ENCODE measurements at places on chromosomes 7 and 10.
A peak's percentile ranks its signal among the peaks of the same experiment; 100 is the strongest.

GRCh38 chr7:70618020-70618551, 513.9 kb upstream of the GALNT17 start:
- DNase-seq, result no peak

- no peak for DNase-seq
Measured at GRCh38 chr7:135798095-135798494, 49.5 kb upstream of the FAM180A start.

DNA sequence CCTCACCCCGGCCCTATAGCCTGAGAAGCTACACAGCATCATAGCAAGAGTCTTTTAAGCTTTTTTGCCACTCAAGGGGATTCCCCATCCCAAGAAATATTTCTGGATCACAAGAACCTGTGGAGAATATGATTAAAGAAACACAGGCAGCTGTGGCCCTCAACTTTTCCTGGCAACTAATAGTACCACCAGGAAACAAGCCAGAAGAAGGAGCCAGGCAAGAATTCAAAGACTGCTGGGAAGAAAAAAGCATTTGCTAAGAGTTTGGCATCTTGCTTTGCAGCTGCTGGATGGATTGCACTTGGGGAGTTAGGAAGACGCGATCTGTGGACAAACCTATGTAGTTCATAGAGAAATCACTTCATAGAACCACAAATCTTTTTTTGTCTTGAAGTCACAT, 437.8 kb downstream of the PLXDC2 start:
- DNase-seq, result no peak

GRCh38 chr10:132164761-132165278, 21.9 kb upstream of the DPYSL4 start:
- no peak for DNase-seq

DNA sequence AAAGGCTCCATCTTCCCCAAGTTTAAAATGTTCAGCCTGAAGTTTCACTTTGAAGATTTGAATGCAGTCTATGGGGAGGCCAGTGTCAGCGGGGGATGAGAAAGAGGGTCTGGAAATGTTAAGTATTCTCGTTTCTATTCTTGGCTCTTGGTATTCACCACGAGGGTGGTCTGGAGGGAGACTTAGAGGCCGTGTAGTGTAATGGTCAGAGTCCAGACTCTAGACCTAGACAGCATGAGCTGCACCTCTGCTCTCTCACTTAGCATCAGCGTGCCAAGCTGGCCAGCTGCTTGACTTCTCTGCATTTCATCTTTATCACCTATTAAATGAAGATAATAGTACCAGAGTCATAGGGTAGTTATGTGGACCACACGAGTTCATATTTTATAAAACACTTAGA, 57.9 kb downstream of the MKX start:
- no peak for DNase-seq

- no peak for DNase-seq
Measured at GRCh38 chr7:5605775-5606634, 175.5 kb downstream of the RNF216 start.

- DNase-seq, result no peak
Measured at GRCh38 chr7:50508471-50508943, 56.7 kb downstream of the DDC start.

- DNase-seq, result no peak
Measured at GRCh38 chr10:69855346-69856111, 53.8 kb downstream of the COL13A1 start.

DNA sequence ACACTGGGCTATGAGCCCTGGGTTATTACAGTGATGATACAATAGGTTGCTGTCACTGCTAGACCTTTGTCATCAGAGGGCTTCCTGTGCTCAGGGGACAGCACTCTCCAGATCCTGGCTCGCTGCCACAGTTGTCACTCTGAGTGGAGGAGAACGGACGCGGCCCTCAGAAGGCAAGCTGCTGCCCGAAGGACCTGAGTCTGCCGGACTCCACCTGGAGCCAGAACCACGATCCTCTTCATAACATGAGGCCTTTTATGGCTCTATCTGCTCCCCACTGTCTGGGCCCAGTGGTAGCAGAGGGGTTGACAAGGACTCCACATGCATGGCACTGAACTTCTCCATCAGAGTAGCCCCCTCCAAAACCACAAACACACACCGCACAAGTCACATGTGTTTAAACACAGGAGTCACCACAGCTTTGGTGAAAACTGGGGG, 94.7 kb upstream of the EFCAB10 start:
- peak; percentile 51 for DNase-seq

GRCh38 chr10:14550471-14550981, 219.8 kb upstream of the FRMD4A start:
- DNase-seq, result no peak
